SK-N-MC (cell line): ENCODE measurements at places on chromosomes 1 and 21.
A peak's percentile ranks its signal among the peaks of the same experiment; 100 is the strongest.

- DNase-seq = no peak
Measured at GRCh38 chr1:24362982-24363614, 43.9 kb downstream of the GRHL3 start.

GRCh38 chr21:43865540-43866259 is 677 bp downstream of the AGPAT3 start:
- no peak for DNase-seq

GRCh38 chr1:32521165-32521564 is 18.1 kb upstream of the ZBTB8A start:
- DNase-seq = no peak

DNA sequence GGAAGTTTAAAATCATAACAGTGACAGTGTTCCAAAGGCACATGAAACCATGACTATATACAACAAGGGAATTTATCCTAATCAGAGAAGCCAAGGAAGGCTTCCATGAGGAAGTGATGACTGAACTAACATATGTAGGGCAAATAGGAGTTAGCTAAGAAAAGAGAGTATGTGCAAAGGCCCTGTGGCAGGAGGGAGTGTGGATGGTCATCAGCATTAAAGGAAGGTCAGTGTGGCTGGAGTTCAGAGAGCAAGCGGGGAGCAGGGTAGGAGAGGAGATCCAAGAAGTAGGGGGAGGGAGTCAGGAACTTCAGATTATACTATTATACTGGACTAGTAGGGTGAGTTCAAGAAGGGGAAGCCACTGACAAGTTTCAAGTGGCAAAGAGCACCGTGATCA is 8.4 kb downstream of the MAP7D1 start:
- DNase-seq = no peak

DNA sequence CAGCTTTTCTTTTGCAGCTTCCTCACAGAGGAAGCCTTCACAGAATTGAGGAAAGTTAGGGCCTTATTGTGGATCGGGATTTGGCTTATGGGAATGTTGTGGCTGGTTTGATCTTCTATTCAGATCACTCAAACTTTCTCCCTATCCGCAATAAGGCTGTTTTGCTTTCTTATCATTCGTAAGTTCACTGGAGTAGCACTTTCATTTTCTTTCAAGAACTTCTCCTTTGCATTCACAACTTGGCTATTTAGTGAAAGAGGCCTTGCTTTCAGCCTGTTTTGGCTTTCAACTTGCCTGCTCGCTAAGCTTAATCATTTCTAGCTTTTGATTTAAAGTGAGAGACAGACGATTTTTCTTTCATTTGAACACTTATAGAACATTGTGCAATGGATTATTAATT is 181.9 kb upstream of the B3GALT2 start:
- no peak for DNase-seq

GRCh38 chr1:196034080-196034706 is 574.0 kb downstream of the KCNT2 start:
- DNase-seq = peak; percentile 98

DNA sequence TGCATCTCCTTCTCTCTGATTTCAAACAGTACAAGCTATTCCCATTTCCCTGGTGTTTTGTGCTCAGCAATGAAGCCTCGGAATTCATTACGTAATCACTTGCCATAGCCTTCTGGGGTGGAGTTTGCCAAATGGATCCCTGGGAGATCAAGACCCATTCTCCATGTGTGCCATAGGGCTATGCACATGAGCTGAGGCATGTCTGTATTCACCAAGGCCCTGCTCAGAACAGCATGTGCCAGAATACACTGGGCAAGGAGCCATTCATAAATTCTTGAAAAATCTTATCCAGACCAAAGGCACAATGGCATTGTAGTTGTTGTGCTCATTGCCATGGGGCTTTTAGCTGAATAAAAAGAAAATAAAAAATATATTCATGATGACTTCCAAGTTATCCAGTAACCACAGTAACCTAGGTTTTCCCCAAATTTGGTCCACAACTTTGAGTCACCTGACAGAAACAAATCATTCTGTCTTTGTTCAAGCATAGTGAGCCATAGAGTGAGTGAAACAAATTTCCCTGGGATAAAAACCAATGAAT is 53.0 kb downstream of the CRB1 start:
- DNase-seq = no peak

DNA sequence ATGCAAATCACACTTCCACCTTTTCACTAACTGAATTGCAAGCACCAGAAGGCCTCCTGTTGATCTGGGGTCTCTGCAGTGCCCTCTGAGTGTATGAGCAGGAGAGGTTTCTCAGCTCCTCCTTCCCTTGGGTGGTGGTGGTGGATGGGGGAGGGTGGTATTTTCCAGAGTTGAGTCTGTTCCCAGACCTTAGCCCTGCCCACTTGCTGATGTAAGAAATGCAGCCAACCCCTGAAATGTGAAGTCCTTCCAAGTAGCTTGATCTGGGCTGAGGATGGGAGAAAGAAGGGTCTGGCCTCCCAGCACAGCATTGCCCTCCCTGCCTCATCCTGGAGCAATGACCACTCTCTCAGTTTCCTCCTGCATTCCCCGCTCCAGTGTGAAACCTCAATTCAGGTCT is 6.3 kb upstream of the FOXD2 start:
- no peak for DNase-seq
